ENCODE measurements at places on chromosomes 2 and 18.

- no peak for DNase-seq
Measured at GRCh38 chr2:134683561-134684112, 35.2 kb downstream of the TMEM163 start.

DNA sequence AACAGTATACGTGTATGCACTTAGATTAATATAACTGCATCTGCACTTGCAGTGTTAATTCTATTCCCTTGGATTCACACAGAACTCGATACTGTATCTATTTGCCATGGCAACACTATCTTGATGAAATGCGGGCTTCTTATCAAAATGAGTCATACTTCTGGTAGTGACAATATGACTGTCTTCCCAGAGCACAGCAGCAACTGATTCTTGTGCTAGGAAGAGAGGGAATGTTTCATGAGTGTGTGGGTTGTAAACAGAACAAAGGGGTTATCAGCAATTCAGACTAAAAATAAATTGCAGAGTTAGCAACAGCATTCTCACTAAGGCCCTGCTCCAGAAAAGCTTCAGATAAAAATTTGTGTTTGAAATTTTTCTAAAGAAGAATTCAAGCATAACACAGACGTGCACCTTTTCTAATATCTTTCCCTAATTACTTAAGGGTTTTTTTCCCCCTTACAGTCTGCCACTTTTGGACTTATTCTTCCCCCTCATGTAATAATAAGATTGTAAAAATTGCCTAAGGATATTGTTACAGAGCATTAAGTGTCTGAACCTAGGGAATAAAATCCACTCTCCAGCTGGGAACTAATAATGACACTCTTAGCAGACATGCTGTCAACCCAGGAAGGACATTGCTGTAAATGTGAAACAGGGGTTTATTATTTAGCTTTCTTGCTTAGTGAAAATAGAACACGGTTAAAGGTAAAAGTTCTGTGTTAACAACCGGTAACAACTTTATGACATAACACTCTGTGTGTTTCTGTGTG is 99.9 kb upstream of the SLC38A11 start:
- no peak for DNase-seq

GRCh38 chr18:39870591-39870990 is 2084.4 kb upstream of the PIK3C3 start:
- no peak for DNase-seq

DNA sequence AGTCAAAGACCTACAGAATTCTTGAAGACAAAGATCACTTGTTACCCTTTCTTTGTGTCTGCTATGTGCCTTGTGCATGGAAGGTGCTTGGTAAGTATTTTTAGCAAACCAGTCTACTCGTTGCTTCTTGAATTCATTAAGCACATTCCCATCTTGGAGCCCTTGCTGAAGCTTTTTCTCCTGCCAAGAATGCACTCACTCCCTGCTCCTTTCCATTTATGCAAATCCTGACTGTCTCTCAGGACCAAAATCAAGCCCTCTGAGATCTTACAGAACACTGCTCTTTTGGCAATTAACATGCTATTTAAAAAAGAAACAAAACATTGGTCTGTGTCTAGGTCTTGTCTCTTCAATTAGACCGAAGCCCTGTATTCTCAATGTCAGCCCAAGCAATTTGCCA is 75.8 kb downstream of the CLHC1 start:
- DNase-seq, result no peak

GRCh38 chr2:9422321-9423099 is 818 bp downstream of the ITGB1BP1 start:
- peak; percentile 18 for DNase-seq

DNA sequence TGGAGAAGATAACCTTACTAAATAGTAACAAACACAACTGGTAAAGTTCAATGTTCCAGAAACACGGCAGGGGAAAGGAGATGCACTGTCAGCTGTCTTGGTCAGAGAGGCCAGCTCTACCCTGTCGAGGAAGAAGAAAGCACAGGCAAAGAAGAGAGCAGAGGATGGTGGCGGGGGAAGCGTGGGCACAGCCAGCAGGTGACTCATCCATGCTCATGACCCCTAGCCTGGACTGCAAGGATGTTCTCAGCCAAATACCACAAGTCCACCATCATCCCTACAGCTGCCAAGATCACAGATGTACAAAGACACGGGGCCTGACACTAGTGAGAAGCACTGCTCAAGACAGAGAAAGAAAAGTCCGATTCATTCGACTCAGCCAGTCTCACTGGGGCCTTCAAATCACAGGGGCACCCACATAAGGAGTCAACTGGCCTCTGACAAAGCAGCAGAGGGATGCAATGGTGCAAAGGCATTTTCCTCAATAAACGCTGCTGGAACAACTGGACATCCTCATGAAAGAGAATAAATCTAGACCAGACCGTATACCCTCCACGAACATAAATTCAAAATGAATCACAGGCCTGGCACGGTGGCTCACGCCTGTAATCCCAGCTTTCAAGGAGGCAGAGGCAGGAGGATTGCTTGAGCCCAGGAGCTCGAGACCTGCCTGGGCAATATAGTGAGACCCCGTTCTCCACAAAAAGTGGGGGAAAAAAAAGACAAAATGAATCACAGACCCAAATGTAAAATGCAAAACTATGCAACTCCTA is 5.6 kb downstream of the DTYMK start:
- no peak for DNase-seq

GRCh38 chr18:12944709-12945108 is 3.1 kb upstream of the SEH1L start:
- DNase-seq, result no peak

DNA sequence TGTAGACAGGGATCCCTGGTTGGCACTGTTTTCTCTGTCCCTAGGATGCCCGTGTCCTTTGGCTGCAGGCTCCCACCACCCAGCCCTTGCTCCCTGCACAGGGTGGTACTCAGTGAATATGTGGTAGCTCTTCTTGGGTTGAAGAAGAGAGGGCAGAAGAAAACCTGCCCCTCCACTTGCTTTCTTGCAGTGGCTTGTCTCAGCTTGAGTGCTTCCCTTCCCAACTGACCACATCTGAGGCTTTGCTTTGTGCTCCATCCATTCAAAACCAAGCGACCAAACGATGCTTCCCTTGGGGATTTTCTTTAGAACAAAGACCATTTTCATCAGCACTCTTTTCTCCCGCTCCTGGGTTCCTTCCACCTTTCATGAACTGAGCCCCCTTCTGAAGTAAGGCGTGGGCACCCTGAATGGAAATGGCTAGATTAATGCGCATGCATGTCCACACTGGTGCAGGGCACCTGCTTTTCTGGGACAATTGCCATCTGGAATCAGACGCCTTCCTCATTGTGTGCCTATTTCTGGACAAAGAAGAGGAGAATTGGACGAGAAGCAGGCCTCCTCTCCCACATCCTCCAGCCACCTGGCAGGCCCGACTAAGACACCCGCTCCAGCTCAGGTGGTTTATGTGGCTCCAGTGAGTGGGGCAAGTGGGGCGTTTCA is 59.1 kb downstream of the ARL4C start:
- DNase-seq, result no peak

DNA sequence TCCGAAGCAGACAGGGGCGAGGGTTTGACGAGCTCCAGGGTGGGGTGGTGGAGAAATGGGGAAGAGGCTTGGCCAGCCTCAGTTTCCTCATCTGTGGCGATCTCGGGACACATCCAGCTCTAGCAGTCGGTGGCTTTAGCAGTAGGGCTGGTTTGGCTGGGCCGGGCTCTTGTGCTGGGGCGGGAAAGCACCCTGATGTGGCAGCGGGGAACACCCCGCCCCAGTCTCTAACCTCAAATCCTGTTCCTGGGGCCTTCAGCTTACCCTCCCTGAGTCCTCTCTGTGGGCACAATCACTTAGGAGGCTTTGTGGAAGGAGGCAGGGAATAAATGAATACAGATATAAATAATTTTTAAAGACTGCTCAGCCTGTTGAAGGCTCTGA is 26.5 kb upstream of the MCFD2 start:
- peak; percentile 52 for DNase-seq

- no peak for DNase-seq
Measured at GRCh38 chr2:204933735-204934374, 388.6 kb downstream of the PARD3B start.

- DNase-seq, result no peak
Measured at GRCh38 chr18:48475635-48476549, 62.9 kb upstream of the CTIF start.

DNA sequence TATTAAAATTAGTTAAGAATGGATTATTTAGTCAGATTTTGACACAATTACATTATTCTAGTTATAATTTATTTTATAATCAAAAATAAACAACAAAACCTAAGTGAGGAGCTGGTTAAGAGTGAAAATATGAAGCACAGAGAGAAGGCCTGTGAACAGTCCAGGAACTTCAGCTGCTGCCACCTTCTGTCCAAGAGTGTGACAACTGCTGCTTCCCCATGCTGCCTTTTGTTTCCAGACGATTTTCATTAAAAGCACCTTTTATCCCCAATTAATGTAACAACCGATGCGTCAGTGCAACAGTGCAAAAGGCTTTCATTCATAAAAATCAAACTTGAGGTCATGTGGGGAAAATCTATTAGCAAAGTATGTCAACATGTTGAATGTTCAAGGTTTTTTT is 363.6 kb downstream of the CTNNA2 start:
- no peak for DNase-seq

GRCh38 chr2:21599417-21599816 is 475.6 kb downstream of the TDRD15 start:
- no peak for DNase-seq

DNA sequence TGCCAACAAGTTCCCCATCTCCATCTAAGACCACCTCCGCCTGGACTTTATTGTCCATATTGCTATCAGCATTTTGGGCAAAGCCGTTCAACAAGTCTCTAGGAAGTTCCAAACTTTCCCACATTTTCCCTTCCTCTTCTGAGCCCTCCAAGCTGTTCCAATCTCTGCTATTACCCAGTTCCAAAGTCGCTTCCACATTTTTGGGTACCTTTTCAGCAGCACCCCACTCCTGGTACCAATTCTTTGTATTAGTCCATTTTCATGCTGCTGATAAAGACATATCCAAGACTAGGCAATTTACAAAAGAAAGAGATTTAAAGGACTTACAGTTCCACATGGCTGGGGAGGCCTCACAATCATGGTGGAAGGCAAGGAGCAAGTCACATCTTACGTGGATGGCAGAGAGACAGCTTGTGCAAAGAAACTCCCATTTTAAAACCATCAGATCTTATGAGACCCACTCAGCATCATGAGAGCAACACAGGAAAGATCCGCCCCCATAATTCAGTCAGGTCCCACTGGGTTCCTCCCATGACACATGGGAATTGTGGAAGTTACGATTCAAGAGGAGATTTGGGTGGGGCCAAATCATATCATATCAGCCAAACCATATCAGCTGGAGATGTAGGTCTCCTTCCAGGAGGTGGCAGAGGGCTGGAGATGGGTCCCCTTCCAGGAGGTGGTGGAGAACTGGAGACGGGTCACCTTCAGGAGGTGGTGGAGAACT is 19.8 kb upstream of the TXNDC2 start:
- no peak for DNase-seq

All from activated CD4-positive, alpha-beta T cell treated with anti-CD3 and anti-CD28 coated beads for 24 hours (primary cell).